NT2/D1 (cell line): ENCODE measurements at places on chromosomes 13 and 19.
A peak's percentile ranks its signal among the peaks of the same experiment; 100 is the strongest.

- DNase-seq, result no peak
Measured at GRCh38 chr13:79442706-79443105, 36.7 kb upstream of the RBM26 start.

DNA sequence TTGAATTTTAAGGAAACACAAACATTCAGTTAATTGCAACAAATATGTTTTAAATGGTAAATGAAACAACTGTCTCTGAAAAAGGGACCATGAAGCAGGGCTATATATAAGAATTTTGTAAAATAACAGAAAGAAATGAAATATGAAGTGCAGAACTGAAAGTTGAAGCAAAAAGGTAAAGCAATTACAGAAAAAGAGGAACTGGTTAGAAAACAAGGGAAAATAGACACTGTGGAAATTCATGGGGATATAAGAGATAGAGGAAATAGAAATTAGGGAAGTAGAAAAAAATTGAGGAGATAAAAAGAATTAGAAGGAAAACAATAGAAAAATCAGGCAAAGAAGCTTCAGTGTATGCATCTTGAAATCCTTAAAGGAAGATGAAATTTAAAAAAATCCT, 40.0 kb upstream of the TDRD3 start:
- DNase-seq, result no peak

- no peak for DNase-seq
Measured at GRCh38 chr13:75633285-75633684, 2.8 kb upstream of the LMO7 start.

GRCh38 chr19:13975870-13976269, 23.6 kb downstream of the DCAF15 start:
- DNase-seq, result no peak

- DNase-seq, result no peak
Measured at GRCh38 chr13:53921473-53921872, 892.9 kb downstream of the OLFM4 start.

- no peak for DNase-seq
Measured at GRCh38 chr13:59665732-59666131, 498.0 kb downstream of the DIAPH3 start.

DNA sequence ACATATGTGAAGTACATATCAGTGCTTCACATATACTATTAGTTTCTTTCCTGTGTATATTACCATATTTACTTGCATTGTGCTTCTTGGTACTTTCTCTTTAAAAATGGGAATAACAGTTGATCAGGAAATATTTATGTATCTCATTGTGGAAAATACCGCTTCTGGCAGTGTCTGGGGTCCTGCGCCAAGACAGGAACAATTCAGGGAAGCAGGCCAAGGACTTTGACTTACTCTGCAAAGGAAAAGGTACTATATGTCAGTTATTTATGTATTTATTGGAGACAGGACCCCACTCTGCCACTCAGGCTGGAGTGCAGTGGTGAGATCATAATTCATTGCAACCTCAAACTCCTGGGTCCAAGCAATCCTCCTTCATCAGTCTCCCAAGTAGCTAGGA, 57.7 kb upstream of the NBEA start:
- DNase-seq, result no peak

GRCh38 chr13:22161871-22162270, 491.0 kb downstream of the FGF9 start:
- DNase-seq, result no peak

DNA sequence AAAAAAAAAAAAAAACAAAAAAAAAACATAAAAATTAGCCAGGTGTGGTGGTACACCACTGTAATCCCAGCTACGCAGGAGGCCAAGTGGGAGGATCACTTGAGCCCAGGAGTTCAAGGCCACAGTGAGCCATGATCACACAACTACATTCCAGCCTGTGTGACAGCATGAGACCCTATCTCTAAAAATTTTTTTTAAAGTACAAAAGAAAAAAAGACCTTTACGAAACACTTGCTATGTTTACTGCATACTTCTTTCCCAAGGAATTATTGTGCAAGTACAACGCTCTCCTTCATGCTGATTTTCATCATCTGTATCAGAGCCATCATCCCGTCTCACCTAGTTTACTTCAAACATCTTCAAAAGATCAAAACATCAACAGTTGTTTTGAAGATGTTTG, 28.6 kb upstream of the ZNF780A start:
- DNase-seq, result no peak

DNA sequence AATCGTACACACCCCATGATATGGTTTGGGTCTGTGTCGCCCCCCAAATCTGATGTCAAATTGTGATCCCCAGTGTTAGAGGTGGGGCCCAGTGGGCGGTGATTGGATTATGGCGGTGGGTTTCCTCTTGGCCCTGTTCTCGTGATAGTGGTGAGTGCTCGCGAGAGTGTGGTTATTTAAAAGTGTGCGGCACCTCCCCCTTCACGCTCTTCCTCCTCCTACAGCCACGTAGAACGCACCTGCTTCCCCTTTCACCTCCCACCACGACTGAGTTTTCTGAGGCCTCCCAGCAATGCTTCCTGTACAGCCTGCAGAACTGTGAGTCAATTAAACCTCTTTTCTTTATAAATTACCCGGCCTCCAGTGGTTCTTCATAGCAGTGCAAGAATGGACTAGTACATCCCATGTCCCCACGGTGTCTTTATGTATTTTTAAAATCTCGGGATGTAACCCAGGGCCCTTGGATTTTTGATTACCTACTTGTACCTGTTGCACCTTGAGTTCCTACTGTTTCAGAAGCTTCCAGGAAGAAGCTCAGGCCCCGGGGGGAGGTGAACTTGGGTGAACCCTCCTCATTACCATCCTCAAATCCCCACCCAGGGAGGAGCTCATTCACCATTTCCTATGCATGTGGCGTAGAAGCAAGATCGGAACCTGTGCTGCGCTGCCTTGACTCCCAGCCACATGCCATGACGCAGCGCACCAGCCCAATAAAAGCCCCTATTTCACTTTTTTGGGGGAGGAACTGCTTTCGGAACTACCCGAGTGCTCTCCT, 52.4 kb downstream of the TEX29 start:
- DNase-seq, result no peak

- no peak for DNase-seq
Measured at GRCh38 chr13:70723732-70724131, 615.5 kb upstream of the KLHL1 start.

GRCh38 chr13:112839356-112840105, 129.5 kb upstream of the MCF2L start:
- DNase-seq, result no peak

DNA sequence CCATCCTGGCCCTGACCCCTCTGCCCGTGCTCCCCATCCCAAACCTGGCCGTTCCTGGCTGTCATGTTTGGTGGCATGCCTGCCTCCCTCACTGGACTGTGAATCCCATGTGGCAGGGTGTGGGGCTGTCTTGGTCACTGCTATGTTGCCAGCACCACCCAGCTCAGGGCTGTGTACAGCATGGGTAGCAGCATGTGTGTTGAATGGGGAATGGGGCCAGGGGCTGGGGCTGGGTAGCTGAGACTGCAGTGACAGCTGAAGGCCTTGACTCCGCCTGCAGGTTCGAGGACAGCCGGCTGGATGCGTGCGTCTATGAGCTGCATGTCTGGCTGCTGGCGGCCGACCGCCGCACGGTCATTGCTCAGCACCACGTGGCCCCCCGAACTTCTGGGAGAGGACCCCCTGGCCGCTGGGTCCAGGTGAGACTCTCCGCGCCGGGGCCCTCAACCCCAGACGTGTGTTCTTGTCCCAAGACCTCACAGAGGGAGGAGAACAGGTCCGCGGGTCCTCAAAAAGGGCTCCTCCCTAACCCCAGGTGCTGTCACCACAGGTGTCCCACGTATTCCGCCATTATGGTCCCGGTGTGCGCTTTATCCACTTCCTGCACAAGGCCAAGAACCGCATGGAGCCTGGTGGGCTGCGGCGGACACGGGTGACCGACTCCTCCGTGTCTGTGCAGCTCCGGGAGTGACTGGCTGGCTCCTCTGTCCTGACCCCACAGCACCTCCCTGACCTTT, 3.5 kb downstream of the NCCRP1 start:
- no peak for DNase-seq

- no peak for DNase-seq
Measured at GRCh38 chr19:3641515-3642269, 15.1 kb upstream of the CACTIN start.

DNA sequence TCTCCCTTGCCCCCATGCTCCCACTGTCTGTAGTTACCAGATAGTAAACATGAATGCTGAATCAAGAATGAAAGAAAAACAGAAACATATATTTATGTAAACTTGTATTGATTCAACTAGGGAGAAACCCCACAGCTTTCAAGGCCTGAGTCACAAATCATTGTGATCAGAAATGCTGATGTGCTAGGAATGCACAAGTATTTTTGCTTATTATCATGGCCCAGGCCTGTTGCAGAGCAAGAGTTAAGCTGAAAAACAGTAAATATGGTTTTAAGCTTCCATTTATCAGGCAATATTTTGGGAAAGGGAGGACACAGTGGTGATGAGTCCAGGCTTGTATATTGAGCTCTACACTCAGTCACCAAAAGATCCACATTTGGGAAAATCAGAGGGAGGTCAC, 669.6 kb downstream of the DIAPH3 start:
- DNase-seq, result no peak

GRCh38 chr13:20349564-20350381, 117.7 kb upstream of the GJB6 start:
- DNase-seq, result no peak

- no peak for DNase-seq
Measured at GRCh38 chr19:16531380-16531669, 10.9 kb downstream of the CHERP start.

- DNase-seq, result peak; percentile 89
Measured at GRCh38 chr19:52453324-52454094, at the start of gene ZNF578. Gene ZNF578 (plus strand): TSS chr19:52453553. CDS start chr19:52501846, 48,293 bp downstream.

- no peak for DNase-seq
Measured at GRCh38 chr13:98858191-98858590, 105.7 kb upstream of the SLC15A1 start.

DNA sequence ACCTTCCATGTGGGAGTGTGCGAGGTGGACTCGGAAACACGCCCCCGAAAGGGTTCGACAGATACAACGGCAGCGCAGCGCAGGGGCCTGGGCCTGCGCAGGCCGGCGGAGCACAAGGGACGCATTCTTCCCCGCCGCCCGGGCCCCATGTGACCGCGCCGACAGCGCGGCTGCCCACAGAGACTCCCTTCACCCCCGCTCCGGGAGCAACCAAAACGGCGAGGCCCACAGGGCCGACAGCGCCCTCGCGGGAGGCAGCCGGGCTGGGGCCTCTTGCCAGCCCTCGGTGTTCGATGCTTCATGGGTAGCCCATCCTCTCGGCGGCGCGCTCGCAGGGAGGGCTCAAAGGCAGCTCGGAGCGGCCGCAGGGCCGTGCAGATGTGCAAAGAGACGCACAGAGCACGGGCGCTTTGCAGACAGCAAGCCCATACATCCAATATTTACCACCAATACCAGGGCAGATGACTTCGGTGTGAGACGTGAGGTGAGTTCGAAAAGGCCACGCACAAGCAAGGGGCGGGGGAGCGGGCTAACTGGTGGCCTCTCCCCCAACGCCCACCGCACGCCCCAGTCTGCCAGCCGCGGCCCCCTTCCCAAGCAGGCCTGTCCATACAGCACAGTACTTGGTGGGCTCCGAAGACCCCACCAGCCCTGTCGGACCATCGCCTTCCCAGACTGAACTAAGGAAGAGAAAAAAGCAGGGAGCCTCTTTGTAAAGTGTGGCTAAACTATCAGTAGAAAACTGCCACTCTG, 89.9 kb downstream of the CRYL1 start:
- no peak for DNase-seq

DNA sequence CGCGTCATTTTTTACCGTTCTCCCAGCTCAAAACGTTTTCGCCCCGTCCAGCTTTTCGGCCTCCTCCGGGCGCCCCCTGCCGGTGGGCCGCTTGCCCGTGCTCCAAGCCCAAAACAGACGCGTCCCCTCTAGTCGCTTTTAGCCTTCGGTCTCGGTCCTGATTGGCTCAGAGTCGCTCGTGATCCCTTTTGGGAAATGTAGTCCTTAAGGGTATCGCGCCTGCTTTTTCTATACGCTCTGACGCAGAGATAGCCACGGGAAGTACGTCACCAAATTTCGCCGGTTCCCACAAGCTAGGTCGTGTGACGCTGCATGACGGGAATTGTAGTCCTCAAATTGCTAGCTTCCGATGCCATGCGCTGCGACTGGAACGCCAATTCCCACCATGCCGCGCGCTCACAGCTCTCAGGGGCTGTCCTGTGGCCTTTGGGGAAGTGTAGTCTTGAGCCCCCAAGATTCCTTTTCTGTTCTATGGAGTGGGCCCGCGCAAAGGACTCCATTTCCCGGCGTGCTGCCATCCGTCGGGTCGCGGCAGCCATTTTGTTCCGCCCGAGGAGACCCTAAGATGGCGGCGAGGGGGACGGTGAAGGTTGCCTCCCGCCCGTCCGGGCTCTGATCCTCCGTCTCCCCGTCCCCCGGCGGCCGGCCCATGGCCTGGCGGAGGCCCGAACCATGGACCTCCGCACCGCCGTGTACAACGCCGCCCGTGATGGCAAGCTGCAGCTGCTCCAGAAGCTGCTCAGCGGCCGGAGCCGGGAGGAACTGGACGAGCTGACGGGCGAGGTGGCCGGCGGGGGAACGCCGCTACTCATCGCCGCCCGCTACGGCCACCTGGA, at the start of gene FEM1A:
Gene FEM1A (plus strand): TSS at position 552 of the 836 bp plus-strand sequence. CDS start 121 bp downstream, at position 673.
- peak; percentile 100 for DNase-seq

DNA sequence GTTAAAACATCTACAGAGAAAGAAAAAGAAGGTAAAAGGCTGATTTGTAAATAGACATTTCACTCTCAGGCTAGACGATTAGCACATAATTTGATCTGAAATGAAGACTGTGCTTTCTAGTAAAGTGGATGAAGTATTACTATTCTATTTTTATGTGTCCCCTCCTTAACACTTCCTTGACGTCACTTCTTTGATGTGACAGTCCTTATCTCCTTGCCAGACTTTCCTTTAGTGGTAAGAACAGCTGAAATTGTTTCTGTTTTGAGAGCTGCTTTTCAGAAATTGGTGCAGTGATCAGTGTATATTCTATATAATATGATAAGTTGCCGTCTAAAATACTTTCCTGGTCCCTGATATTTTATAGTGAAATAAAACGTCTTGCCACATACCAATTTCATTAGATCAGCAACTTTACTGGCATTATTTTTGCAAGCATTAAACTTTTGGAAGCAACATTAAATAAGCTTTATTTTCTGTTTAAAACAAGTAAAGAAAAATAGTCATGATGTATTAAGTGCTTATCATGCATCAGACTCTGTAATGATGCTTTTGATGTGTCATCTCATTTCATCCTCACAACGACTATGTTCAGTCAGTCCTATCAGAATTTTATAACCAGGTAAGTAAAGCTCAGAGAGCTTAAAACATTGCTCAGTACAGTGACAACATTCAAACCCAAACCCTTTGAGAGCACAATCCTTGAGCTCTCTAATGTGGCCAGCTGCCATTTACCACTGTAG, 210.3 kb upstream of the PCDH9 start:
- DNase-seq, result no peak

GRCh38 chr19:42129399-42130253, 2.6 kb downstream of the POU2F2 start:
- DNase-seq, result no peak
